ENCODE measurements at places on chromosomes 3 and 15.
A peak's percentile ranks its signal among the peaks of the same experiment; 100 is the strongest.

- no peak for DNase-seq
These were observed 47.3 kb downstream of the VGLL4 start for GRCh38 chr3:11596387-11596786.

DNA sequence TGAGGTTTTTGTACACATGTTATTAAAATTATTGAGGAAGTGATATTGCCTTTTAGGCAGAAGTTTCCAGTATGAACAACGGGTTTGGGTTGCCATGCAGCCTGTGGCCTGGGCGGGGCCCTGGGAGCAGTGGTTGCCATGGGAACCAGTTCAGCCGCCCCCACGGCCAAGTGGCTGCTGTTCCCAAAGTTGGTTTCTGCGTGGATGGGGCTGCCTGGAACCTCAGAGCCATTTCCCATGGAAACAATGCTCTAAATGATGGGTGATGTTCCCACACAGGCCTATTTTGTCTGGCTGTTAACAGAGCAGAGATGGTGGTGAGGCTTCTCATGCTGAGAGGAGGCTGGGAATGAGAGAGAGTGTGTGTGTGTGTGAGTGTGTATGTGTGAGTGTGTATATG is 19.5 kb downstream of the MRAS start:
- peak; percentile 41 for DNase-seq

DNA sequence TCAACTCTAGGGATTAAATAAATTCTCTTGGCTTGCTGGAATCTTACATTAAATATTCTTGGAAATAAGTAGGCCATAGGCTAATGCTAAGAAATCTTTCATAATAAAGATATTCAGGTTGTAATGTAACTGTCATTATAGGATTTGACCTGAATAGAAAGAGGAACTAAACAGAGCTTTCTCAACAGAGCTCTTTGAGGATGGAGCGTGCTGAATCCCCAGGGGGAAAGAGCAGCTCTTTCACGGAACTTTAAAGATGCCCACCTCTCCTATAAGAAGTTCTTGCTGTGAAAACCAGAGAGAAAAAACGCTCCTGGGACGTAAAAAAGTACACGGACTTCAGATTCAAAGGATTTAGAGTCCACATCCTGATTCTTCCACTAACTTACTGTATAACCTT is 77.9 kb downstream of the NTRK3 start:
- DNase-seq = no peak

DNA sequence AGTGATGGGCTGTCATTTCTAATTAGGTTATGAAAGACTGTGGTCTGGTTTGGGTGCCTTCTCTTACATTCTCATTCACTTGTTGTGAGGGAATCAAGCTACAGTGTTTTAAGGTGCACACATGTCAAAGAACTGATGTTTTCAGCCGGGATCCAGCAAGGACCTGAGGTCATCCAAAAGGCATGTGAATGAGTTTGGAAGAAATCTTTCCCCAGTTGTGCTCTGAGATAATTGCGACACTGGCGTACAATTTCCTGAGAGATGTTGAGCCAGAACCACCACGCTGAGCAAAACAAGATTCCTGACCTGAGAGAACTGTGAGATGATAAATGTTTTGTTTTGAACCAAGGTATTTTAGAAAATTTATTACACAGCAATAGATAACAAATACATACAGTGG is 295.3 kb upstream of the SLITRK3 start:
- peak; percentile 30 for DNase-seq

- DNase-seq = no peak
These were observed 21.5 kb downstream of the SPRED1 start for GRCh38 chr15:38274135-38274534.

Data from uterus (tissue), 4 donors.